ENCODE measurements at places on chromosomes 7 and 10. TPM values are rescaled to one million over a fixed set of nuclear protein-coding genes. Genes with fewer than 3 reads are reported as not detected.

HOXA7 gene
- not detected for total RNA-seq

GRCh38 chr10:113978802-113979201 lies 64.9 kb upstream of the ADRB1 start:
- DNase-seq = no peak

INA gene
- 0.23 TPM for total RNA-seq

RAB19 gene
- 5.1 TPM for total RNA-seq

GRCh38 chr7:130995252-130996081 lies 261.5 kb upstream of the KLF14 start:
- no peak for DNase-seq

- no peak for DNase-seq
Observed at GRCh38 chr7:32865448-32866030, 26.0 kb downstream of the KBTBD2 start.

GPNMB gene
- total RNA-seq = 0.49 TPM

GRCh38 chr7:156865493-156865892 lies 27.5 kb downstream of the LMBR1 start:
- no peak for DNase-seq

DNA sequence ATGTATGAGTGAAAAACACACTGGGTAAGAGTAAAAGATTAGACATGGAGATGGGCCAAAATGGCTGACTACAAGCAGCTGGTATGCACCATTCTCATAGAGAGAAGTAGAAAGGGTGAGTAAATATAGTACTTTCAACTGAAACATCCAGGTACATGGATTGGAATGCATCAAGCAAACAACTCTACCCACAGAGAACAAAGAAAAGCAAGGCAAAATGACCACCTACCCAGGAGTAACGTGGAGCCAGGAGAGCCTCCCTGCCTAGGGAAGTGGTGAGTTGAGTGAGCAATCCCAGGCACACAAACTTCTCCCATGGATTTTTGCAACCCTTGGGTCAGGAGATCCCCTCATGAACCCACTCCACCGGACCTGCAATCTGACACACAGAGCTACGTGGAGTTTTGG lies 212.8 kb downstream of the PTN start:
- no peak for DNase-seq

DNA sequence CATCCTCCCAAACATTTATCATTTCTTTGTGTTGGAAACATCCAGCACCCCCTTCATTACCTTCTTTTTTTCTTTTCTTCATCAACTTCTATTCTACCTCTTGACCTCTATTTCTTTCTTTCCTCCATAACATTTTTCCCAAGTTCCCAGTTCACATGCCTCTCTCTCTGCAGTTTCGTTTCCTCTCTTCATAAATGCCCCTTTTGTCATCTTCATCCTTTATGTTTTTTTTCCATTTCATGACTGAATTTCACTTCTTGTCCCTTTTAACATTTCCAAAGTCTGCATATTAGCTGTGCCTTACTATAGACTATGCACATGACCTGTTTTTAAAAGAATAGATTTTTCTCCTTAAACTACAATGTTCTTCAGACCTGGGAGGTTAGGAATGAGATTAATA lies 23.7 kb downstream of the CPN1 start:
- no peak for DNase-seq

TMEM273 gene
- total RNA-seq = 1.6 TPM

DNA sequence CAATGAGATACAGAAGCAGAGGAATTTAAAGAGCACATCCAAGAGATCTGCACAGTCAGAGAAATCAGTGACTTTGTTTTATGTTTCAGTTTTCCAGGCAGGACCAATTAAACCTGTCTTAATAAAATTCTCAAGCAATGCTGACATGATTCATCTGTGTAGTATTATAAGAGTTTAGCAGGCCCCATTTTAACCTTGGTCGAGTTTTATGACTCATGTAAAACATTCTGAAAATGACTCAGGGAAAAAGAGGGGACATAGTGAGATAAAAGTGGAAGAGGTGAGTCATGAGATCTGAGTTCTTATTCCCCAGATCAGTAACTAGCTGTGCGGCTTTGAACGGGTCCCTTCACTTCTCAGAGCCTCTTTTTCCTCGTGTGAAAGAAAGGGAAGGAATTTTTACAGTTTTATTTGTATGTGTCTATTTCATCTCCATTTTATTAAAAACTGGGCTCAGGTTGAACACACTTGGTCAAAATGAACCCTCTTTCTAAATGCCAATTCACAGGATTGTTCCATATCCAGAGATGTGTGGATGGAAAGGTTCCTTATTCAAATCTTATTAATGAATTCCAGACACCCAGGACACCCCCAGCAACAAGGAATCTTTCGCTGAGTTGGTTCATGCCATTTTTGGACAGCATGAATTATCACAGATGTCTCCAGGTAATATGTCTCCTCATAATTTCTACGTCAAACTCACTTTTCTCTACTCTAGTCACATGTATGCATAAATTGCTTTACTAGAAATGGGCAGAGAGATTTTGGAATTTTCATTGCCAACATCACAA lies 143.2 kb downstream of the JAZF1 start:
- DNase-seq = no peak

- DNase-seq = no peak
Observed at GRCh38 chr7:93194386-93194785, 31.9 kb downstream of the HEPACAM2 start.

- DNase-seq = no peak
Observed at GRCh38 chr10:66457629-66458028, 468.2 kb upstream of the LRRTM3 start.

POLR2J2 gene
- total RNA-seq = 9.4 TPM

AKR1E2 gene
- total RNA-seq = 6.2 TPM

DNA sequence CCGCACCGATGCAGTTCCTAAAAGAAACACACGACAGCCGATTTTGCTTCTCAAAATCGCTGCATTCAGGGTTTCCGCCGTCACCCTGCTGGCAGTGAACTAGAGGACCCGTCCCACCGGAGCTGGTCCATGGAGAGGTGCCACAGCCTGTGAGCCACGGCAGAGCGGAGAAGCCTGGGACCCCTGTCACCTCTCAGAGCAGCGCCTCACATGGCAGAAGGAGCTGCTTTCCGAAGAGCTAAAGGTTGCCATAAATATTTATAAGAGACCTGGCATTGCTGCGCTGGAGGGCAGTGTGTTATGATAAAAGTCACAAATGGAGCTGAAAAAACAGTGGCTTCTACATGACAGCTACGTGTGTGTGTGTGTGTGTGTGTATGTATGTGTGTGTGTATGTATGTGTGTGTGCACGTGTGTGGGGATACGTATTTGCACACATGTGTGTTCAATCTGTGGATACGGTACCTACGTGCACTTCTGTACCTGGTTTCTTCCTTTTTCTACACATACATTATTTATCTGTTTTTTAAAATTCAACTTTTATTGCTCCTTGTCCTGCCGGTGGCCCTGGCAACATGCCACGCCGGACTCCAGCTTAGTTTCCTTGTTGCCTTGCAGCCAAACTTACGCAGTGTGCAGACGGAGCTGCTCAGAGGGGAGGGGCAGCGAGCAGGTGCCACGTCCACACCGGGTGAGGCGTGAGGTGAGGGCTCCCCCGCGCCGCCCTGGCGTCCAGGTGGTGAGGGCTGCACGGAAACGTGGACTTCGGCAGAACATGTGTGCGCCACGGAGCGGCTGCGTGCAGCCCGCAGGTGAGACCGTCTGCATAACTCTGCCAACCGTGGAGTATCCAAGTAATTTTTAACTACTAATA lies 115.2 kb upstream of the PITRM1 start:
- DNase-seq = no peak
